D721Med (cell line): ENCODE measurements at places on chromosomes 3 and 15.

DNA sequence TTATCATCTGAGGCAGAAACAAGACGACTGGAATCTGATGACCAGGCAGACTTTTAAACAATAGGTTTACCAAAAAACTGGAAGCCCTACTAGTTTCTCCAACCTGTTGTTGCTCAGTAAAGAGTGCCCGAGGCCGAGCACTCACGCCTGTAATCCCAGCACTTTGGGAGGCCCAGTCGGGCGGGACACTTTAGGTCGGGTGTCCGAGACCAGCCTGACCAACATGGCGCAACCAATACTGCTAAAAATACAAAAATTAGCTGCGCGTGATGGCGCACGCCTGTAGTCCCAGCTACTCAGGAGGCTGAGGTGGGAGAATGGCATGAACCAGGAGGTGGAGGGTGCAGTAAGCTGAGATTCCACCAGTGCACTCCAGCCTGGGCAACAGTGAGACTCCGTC lies 1.1 kb upstream of the WDR5B start:
- no peak for DNase-seq

GRCh38 chr15:25093455-25094029 lies 138.8 kb downstream of the SNRPN start:
- no peak for DNase-seq

GRCh38 chr15:85592148-85592547 lies 202.6 kb downstream of the KLHL25 start:
- no peak for DNase-seq

- no peak for DNase-seq
Observed at GRCh38 chr3:87798567-87798947, 260.2 kb downstream of the CGGBP1 start.

GRCh38 chr3:45792036-45792435 lies 4.3 kb downstream of the SLC6A20 start:
- no peak for DNase-seq

DNA sequence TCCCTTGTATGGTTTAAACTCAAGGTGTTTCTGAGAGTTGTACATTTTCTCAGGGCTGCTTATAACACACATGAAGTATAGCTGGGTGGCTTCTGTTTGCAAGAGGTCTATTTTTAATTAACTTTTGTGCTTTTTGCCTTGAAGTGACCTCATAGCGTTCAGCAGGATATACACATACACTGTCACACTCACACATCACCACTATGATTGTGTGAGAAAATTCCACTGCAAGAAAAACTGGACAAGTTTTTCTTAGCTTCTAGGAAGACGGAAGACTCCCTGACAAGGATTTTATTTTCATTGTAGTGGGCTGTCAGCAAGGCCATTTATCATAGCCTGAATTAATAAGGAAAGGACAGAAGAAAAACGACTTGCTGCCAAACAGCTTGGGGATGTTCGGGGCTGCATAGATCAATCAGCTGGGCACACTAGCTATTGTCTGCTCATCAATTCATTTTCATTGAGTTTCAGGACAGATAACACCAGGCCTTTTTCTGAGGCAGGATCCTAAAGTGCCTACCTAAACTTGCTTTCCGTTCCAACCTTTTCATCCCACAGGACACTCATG lies 192.8 kb upstream of the CRBN start:
- DNase-seq = no peak

DNA sequence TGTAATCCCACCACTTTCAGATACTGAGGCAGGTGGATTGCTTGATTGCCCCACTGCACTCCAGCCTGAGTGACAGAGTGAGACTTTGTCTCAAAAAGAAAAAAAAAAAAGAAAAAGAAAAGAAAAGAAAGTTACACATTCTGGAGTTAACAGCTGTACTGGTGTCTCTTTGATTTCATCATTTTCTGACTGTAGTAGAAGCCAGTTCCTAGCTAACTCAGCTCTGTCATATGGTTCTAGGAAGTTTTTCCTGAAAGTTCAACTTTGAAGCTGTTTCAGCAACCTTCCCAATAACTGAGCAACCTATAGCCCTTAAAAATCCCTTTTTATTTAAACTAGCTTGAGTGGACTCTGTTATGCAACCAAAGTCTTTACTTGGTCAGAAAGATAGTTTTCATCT lies 104.6 kb upstream of the STRIT1 start:
- no peak for DNase-seq

DNA sequence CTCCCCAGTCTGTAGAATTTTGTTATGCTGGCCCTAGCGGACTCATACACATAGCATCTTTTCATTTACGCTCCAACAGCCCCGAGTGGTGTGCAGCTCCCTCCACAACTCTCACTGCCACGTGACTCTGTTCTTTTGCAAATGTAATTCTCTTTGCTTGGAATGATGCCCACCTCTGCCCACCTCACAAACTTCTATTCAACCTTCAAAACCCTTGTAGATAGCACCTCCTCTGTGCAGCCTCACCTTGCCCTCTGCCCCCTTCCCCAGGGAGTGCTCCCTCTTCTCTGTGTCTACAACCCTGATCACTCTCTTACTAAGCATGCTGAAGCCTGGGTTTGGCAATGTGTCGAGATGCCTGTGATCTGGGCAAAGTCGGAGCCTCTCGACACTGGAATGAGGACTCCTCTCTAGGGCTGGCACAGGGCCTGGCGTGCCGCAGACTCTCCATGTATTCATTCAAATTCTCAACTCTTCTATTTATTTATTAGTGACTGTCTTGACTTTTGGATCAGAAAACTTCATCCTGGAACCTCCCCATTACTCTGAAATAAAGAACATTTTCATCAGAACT lies 73.5 kb downstream of the MGLL start:
- DNase-seq = no peak

DNA sequence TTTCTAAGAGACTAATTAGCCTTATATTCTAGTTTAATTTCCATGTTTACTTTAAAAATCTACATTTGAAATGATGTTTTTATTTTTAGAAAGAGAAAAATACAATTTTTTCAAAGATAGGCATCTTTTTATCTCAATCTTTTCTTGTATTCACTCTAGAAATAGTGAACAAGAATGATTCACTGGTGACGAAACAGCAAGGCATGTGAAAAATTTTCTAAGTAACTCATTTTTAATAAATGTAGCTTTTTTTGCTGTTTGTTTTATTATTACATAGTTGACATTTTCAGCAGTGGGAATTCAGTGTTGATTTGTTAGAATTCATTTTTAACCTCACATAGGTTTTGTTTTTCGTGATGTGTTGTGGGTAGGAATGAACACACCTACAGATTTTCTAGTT lies 1226.4 kb downstream of the NSUN3 start:
- DNase-seq = no peak

DNA sequence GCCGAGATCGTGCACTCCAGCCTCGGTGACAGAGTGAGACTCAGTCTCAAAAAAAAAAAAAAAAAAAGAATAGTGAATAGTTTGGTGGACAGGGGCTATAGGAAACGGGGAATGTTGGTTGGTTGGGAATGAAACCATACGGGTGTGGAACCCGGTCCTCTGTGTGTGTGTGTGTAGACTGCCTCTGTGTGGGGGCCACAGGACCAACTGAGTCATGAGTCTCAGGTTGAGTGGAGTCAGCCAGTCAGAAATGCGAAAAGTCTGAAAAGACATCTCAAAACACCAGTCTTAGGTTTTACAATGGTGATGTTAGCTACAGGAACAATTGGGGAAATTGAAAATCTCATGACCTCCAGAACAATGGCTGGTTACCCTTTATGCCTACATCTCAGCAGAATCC lies 44.5 kb downstream of the ZDHHC19 start:
- no peak for DNase-seq

- DNase-seq = no peak
Observed at GRCh38 chr3:104069114-104069513, 1297.6 kb upstream of the ALCAM start.

- DNase-seq = no peak
Observed at GRCh38 chr3:197352382-197352781, 54.0 kb upstream of the DLG1 start.

DNA sequence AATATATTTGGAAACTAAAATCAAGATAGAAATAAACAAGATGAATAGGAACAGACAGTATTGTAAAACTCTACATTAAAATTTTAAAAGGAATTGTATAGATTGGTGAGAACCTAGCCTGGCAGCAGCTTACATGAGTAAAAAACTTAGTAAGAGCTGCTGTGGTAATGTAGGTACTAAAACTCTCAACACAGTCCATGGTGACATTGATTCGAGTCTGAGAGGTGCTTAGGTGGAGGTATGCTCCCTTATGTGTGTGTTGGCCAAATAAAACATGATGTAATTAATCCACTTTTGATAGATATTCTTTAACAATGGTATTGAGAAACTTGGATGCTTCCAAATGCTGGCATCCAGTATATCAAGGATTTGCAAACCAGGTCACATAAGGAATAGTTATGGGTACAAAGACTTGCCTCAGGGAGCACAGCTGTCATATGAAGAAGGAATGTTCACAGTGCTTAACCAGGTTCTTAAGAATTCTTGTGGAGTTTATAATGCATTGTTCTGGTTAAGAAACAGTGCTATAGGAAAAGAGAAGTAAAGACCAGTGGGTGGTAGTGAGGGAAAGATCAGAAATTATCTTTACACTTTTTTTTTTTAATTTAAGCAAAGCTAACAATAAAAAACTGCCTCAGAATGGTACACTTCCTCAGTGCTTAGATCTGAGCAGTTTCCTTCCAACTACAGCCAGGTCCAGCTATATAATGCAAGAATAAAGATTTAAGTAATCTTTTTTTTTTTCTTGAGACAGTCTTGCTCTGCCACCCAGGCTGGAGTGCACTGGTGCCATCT lies 24.6 kb upstream of the IL20RB start:
- no peak for DNase-seq

DNA sequence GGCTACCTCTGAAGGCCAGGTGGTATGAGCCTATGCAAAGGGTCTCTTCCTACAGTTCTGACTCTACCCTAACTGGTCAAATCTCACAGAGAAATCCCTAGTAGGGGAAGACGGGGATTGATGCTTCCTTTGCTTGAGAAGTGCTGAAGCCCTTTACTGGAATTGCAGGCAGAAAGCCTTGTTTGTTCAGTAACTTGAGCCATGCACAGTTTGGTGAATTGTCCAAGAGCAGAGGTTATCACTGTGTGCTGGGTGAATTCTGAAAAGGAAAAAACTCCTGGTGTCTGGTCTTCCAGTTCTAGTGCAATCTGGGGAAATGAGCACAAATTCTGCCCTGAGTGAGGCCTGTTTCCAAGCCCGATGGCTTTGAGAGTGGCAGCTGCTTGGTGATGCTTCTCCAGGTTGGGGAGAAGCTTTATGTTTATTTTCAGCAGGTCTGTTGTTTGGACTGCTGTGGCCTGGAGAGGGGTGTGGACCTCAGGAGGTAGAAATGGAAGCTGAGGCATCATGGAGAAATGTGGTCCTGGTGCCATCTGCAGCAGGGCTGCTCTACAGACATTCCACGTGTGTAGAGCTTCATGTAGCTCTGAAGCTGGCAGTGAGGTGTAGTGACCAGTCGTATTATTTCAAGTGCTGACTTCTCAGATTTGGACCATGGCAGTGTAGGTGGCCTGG lies 60.9 kb downstream of the ARNT2 start:
- no peak for DNase-seq

DNA sequence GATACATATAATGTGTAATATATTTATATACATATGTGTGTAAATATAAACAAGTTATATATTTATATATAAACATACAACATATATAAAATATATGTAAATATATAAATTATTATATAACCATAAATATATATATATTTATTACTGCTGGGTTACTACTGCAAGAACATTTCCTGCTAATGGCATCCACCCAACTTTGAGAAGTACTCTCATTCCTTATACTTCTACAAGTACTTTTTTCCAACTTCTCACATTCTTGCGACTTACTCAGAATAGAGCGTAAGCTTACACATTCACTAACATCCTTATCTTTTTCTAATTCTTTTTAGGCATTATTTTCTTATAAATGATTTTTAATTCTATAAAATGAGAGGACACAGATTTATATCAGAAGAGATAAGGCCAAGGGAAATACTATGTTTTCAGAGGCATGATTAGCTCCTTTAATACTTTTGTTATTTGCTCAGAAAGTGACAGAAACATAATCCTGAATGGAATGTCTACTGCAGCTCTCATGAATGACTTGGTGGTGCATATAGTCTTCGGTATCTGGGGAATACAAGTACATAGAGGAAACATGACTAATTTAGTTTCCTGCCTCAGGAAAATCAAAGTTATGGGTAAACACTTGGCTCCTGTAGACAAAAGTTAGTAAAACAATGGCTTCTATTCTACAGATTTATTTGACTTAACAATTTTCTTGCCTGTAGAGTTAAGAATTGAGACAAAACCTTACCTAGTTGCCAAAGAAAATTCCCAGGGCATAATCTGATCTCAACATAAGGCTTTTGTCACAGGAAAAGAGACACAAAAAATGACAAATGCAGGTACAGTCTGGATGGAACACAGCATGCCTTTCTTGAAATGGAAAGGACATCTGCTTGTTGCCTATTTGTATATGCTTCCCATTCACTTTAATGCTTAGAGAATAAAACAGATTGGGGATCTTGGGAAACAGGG lies 453.9 kb downstream of the SQOR start:
- no peak for DNase-seq

- no peak for DNase-seq
Observed at GRCh38 chr3:143302638-143303171, 183.1 kb downstream of the CHST2 start.

DNA sequence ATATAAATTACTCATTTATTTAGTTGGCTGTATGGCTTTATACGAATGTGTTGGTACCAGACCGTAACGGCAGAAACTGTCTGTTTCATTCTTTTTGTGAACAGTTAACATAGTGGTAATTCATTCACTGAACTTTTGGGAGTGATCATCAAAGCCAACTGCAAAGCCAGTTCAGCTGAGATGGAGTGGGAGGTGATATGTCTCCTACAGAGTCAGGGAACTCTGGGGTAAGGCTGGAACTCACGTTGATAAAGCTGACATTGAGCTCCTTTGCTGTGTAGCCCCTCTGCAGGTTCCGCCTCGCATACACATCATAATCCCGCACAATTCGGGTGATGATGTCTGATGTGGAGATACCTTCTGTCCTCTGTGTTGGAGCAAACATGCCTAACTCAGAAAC lies 25.4 kb downstream of the SLC51A start:
- DNase-seq = no peak

DNA sequence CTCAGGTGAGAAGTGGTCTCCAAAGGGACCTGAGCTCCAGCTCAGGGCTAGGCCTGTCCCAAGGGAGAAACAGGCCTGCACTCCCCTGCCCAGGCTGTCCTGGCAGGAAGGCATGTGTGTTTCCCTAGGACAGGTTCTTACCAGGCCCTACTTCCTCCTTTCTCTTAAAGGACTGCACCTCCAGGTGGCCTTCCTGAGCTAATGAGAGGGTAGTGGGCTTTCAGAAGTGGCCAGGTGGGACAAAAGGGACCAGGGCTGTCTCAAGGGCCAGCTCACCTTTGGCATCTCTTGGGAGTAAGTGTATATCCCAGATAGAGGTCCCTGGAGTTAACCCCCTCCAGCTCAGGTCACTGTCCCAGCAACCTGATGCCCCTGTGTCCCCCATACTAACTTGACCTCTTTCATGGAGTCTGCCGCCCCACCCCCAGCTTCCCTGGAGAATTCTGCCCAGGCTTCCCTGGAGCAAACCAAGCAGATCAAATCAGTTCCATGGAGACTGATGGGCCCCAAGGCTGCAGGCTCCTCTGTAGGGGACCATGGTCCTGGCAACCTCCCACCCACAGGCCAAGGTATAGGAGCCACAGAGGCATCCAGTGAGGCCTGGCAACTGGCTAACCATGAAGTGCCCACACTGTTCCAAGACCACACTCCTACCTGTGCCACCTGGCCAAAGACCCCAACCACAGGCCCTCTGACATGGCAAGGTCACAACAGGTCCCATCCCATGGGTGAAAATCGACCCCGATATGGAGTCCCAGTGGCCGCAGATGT lies 67.6 kb downstream of the ZNF445 start:
- DNase-seq = no peak
